ENCODE measurements at places on chromosomes 4 and X.

DNA sequence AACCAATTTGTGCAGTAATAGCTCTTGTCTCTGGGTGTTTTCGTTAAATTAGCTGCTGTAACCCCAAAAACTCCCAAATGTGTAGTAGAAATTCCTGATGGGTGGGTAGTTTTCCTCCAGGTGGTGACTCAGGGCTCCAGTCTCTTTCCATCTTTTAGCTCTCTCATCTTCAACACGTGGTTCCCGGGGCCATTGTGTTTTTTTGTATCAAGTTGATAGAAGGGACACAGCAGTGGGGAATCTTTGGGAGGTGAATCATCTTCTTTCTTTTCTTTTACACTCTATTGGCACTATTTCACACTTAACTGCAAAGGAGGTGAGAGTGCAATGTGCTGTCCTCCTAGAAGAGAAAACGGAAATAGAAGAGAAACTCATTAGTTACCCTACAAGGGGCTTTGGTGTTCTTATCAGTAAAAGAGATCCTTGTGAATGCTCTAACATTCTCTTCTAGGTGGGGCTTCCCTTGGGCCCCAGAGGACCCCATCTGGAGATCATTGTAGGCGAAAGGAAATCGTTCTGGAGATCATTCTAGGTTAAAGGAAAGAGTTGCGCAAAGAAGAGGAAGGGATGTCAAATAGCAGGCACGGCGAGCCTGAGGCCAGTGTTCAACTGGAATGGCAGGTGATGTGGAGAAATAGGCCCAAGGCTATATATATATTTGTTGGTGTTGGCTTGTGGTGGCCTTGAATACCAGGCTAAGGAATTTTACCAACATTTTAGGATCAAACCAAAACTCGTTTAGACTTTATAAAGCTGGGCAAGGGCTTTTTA is 68.2 kb upstream of the ACSL1 start:
- DNase-seq, result no peak

GRCh38 chr4:71290074-71290473 is 48.7 kb upstream of the SLC4A4 start:
- DNase-seq, result no peak

- no peak for DNase-seq
These were observed 36.0 kb downstream of the BST1 start for GRCh38 chr4:15738877-15739276.

DNA sequence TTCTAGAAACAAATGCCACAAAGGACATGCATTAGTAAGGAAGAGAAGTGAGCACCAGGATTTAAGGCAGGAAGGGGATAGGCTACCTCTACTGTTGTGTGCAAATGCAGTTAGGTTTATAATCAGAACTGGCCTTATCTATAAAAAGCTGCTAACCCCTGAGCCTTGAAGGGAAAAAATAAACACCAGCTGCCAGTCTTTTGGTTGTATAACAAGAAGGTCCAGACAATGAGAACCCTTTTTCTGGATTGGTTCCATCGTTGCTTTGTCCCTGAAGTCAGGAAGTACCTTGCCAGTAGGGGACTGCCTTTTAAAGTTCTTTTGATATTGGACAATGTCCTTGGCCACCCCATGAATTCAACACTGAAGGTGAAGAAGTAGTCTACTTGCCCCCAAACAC is 126.7 kb upstream of the OTUD4 start:
- no peak for DNase-seq

DNA sequence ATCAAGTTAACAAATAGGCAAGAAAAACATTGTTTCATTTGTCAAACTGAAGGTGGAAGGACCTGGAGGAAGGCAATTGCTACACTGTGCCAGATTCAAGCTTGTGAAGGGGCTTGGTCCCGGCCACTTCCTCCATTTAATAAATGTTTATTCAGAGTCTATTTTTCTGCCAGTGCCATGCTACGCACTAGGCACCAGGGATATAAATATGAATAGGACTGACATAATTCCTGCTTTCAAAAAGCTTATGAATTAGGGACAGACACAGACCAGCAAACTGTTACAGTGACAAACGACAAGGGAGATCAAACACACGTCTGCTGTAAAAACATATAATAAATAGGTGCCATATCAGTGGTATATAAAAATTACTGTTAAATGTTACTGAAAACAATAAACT is 571 bp downstream of the TLR6 start:
- DNase-seq, result no peak

DNA sequence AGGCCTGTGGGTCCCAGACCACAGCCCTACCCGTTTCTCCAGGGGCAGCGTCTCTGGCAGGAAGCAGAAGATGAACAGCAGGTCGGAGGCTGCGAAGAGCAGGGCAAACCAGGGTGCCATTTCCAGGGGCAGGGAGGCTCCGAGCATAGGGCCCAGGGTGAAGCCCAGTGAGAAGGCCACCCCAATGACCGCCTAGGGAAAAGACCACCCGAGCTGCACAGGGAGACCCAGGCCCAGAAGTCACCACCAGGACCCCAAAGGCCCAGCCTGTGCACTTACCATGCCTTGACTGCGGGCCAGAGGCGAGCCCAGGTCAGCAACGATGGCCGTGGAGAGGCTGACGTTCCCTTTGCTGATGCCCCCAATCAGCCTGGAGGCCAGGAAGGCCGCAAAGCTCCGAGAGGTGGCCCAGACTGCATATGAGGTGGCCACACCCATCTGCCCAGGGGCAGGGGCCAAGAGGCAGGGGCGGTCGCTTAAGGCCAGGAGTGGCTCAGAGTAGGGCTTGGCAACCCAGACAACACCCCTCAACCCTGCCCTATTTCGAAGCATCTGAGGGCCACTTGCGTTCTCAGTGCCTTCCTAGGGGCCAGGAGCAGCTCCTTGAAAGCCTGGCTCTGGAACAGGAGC is 30.8 kb downstream of the NOP14 start:
- DNase-seq, result no peak

- DNase-seq, result peak; percentile 42
These were observed 25.9 kb downstream of the TNIP3 start for GRCh38 chr4:121138039-121138825.

Measured in activated CD4-positive, alpha-beta T cell treated with anti-CD3 and anti-CD28 coated beads, Interleukin-2, amount 50 U/mL, for 4 hours (primary cell).